ENCODE measurements at places on chromosomes 16 and 17. TPM values are rescaled to one million over a fixed set of nuclear protein-coding genes. Genes with fewer than 3 reads are reported as not detected.

- DNase-seq, result no peak
These were observed 646 bp downstream of the HIC1 start for GRCh38 chr17:2055292-2056205.

DNA sequence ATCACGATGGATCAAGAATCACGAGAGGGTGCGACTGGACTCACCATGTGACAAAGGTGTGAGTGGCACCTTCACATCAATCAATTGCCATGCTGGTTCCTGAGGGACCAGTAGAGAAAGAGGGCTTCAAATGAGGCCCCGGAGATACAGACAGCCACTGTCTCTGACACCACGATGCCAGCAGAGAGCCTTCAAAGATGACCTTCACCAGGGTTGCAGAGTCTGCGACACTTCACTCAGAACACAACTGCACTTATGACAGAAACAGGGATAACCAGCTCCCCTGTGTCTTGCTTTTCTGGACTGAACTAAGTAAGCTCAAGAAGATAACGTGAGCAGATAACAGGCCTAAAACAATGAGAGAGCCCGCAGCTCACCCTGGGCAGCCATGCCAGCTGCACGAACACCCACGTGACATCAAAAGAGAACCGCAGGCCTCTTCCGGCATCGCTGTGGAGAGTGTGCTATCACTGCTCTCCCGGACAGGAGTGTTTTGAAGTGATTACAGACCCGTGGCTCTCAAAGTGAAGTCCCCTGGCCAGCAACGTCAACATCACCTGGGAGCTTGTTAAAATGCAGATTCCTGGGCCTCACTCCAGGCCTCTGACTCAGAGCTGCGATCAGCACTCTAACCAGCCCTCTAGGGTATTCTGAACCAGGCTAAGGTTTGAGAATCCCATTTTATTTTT is 36.4 kb downstream of the KLHDC4 start:
- DNase-seq, result no peak

DNA sequence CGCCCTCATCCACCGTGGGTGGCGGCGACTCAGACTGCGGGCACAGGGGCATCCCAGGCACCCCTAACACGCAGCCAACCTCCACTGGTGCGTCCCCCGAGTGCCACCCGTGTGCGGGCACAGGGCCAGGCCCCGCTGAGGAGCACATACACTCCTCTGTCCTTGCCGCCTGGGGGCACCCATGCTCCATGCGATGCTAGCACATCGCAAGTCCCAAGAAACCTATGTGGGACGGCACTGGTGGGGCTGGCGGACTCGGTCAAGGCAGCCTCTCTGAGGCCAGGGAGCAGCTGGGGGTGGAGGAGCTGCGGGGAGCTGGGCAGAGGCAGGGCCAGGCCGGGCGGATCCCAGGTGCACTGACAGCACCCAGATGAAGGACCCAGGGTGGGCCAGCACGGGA is 4.0 kb downstream of the ZNF598 start:
- DNase-seq, result no peak

GRCh38 chr16:89785523-89786155 is 30.8 kb downstream of the FANCA start:
- DNase-seq, result no peak

GRCh38 chr17:73338050-73338521 is 26.3 kb upstream of the CDC42EP4 start:
- DNase-seq, result no peak

GRCh38 chr17:62625184-62625869 is 2.1 kb upstream of the MRC2 start:
- no peak for DNase-seq

GRCh38 chr17:75861927-75862317 is 6.8 kb upstream of the WBP2 start:
- DNase-seq, result no peak

DNA sequence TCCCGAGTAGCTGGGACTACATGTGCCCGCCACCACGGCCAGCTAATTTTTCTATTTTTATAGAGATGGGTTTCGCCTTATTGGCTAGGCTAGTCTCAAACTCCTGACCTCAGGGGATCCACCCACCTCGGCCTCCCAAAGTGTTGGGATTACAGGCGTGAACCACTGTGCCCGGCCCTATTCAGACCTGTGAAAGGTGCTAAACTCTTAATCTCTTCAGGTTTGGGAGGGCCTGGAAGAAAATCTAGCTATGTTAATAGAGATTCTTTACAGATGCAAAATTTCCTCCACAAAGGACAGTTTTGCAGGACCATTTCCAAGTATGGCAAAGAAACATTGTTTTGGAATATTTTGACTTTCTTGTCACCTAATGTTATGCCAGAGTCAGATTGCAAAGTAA is 3.1 kb upstream of the PLA2G15 start:
- DNase-seq, result no peak

GRCh38 chr17:32518646-32519227 is 31.9 kb downstream of the CDK5R1 start:
- DNase-seq, result peak; percentile 31

DNA sequence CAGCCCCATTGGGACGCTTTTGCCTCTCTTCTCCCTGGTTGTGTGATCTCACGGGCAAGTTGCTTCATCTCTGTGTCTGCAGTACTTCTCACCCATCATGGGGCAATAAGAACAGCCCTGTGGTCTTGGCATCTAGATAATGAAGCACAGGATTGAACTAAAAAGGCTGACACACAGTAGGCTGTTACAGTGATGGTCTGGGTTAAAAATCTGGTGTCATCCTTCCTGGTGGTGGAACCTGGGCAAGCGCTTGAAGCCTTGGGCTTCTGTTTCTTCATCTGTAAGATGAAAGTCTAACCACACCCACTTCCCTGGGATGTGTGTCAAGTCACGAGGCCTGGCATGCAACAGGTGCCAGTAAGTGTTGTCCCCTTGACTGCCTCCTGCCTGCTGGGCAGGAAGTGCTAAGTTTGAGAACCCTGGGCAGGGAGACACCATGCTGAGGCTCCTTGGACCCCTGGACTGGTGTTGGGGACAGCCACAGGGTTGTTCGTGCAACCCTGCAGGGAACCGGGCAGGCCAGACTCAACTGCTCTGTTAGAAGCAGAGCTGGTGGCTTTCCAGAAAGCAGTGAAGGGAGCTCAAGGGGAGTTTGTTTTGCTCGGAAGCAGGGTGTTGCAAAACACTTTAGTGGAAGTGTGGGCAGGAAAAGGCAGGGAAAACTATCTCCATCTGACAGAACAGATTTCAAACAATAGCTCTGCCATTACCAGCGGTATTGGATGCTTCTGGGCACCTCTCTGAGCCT is 5.9 kb upstream of the MAP2K3 start:
- peak; percentile 91 for DNase-seq

GRCh38 chr16:87062569-87063442 is 254.4 kb downstream of the C16orf95 start:
- DNase-seq, result peak; percentile 50

DNA sequence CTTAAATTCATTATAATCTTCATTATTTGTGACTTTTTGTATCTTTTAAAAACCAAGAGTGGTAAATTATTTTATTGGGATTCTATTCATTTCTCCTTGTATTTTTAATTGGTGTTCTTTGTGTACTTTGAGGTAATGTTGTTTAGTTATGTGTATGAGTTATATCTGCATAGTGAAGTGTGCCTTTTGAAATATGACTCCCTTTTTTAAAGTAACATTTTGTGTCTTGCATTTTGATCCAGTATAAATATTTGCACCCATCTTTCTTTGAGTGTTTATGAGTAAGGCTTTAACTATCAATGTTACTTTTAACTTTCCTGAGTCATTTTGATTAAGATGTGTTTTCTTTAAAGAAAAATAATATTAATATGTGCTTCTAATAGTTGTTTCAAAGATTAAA is 90.0 kb upstream of the MYOCD start:
- DNase-seq, result no peak

GRCh38 chr16:69906838-69907401 is 44.2 kb upstream of the CLEC18A start:
- DNase-seq, result no peak

- DNase-seq, result no peak
These were observed 585 bp downstream of the MT2A start for GRCh38 chr16:56608876-56609462.

DNA sequence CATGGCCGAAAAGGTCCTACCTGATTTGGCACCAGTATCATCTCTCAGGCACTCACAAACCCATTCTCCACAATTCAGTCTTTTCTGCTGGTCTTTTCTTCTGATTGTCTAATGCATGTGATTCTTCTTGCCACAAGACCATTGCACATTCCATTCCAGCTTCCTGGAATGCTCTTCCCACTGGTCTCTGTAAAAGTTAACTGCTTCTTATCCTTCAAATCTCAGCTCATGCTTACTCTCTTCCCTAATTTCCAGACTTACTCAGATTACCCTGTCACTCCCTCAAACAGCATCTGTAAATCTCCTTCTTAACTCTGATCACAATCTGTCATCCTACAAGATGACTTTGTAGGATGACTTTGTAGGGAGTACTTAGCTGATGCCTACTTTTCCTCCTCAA is 320.2 kb downstream of the MAP2K6 start:
- no peak for DNase-seq

DNA sequence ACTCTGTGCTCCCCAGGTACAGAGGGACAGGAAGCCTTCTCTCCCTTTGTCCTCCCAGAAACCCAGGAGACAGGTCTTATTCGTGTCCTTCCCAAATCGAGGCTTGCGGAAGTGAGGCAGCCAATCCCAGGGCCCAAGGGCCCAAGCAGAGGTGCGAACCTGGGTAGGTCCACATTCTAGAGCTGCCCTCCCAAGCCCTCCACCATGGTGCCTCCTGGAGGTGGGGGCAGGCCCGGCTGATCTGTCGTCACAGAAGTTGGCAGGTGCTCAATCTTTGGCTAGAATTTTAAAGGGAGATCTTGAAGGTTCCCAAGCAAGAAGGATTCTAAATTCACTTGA is 21.5 kb downstream of the MRC2 start:
- DNase-seq, result no peak

GRCh38 chr16:138049-138417 is 440 bp downstream of the NPRL3 start:
- DNase-seq, result no peak

GRCh38 chr16:65213866-65214595 is 92.2 kb upstream of the CDH11 start:
- no peak for DNase-seq

- no peak for DNase-seq
These were observed 316.6 kb downstream of the SLC39A11 start for GRCh38 chr17:72775919-72776318.

- DNase-seq, result no peak
These were observed 599 bp downstream of the TOP3A start for GRCh38 chr17:18314059-18314730.

DNA sequence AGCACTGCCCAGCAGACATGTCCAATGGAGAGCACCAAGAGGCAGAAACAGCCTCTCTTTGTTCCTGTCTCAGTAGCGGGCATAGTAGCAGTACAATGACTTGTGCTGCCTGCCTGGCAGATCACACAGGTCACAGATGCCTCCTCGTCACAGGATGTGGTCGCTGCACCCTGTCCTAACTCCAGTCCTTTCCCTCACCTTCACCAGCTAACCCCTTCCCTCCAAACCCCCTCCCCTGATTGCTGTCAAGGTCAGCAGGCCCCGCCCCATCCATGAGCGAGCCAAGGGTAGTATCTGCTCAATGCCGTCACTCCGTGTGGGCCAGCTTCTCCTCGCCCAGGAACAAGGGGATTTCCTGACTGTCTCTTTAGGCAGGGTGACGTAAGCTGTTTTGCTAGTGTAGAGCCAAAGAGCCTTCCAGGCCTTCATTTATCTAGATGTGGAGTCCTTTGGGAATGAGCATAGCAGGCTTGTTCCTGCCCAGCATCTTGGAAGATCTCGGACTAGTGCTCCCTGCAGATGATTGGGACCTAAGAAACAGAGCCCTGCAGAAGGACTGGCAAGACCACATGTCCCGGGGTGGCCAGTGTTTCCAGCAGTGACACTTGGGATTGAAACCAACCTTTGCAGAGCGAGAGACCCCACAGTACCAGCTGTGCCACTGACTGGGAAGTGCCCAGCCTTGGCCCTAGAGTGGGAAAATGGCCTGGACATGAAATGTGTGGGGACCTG is 75.9 kb upstream of the TNRC6C start:
- DNase-seq, result peak; percentile 86

DNA sequence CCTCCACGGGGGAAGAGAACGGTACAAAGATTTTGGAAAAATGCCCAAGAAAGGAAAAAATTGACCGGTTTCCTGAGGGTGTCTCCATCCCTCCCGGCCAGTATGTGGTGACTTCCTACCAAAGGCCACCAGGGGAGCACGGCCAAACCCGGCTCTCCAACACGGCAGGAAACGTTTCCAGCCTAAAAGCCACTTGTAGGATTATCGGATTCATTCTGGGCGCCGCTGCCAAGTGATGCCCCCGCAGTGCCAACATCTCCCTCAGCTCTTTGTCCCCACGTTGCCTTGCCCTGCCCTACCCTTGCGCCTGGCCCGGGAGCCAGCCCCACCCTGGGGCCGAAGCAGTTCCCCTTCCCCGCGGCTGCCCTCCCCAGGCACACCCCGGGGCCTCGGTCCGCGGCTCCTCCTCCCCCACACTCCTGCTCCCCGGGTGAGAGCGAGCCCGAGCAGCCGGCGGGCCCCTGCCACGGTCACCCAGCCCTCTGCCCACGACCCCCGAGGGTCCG is 688 bp downstream of the CRK start:
- DNase-seq, result peak; percentile 91

- DNase-seq, result no peak
These were observed 11.6 kb downstream of the SUPT4H1 start for GRCh38 chr17:58340405-58340876.

- DNase-seq, result no peak
These were observed 32.4 kb downstream of the TBC1D3B start for GRCh38 chr17:36144014-36144413.

- no peak for DNase-seq
These were observed at the start of gene ABCA9 for GRCh38 chr17:69060822-69061221. TSS of gene ABCA9 (minus strand) at chr17:69060927. CDS start at chr17:69051126, 9,801 bp downstream.

DNA sequence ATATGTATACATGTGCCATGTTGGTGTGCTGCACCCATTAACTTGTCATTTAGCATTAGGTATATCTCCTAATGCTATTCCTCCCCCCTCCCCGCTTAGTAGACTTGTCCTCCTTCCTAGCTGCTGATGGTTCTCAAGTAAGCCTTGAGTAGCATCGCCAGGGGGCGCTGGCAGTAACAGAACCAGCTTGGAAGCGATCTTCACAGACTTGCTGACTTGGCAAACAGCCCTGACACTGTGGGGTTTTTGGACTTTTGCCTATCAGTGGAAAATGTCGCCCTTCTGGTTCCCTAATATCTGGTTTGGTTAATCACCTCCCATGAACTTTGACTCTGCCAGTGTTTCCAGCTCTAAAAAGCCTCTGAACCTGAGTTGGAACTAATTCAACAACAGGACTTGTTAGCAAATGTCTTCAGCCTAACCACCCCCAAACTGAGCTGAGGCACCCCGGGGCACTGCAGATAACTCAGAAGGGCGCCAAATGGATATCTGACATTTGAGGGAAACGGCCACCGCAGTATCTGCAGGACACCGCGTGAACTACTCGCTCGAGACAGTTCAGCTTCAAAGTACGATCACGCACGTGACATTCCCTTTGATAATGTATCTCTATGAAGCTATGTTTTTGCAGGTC is 15.4 kb upstream of the SPATA32 start:
- peak; percentile 96 for DNase-seq

The TBC1D3H gene
- total RNA-seq, result not detected

The RHBDL3 gene
- total RNA-seq, result 1.0 TPM

The HSD11B2 gene
- 0.27 TPM for total RNA-seq

The KRTAP2-2 gene
- total RNA-seq, result not detected

The TMED6 gene
- 0.38 TPM for total RNA-seq

The MFAP4 gene
- 46.2 TPM for total RNA-seq

The CRHR1 gene
- total RNA-seq, result not detected

The RRAD gene
- 245 TPM for total RNA-seq

The FNDC8 gene
- total RNA-seq, result not detected

The MYH2 gene
- 0.22 TPM for total RNA-seq

The KRT31 gene
- total RNA-seq, result not detected
